Stimulated activated CD4-positive, alpha-beta T cell treated with anti-CD3 and anti-CD28 coated beads, Interleukin-12 subunit alpha, Interleukin-12 subunit beta, amount 100 ng/mL, for 4 hours (primary cell): ENCODE measurements at places on chromosomes 2 and 18.

- no peak for DNase-seq
Observed at GRCh38 chr2:79640001-79640400, 127.2 kb downstream of the CTNNA2 start.

- no peak for DNase-seq
Observed at GRCh38 chr18:38557006-38557405, 991.4 kb upstream of the CELF4 start.

DNA sequence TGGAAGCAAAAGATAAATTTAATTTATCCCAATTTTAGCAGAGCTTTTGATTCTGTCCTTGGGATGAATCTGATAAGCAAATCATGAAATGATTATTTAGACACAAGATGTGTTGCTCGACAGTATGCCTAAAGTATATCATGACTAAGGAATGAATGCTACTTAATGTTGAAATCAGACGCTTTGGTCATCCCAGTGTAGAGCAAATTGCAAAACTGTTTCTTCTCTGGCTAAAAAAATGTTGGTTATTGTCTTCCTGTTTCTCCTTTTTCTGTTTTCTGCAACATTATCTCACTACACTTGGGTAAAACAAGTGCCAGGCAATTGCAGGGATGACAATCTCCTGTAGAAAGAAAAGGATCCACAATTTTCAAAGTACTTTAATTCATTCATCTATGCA, 66.4 kb downstream of the BABAM2 start:
- no peak for DNase-seq

DNA sequence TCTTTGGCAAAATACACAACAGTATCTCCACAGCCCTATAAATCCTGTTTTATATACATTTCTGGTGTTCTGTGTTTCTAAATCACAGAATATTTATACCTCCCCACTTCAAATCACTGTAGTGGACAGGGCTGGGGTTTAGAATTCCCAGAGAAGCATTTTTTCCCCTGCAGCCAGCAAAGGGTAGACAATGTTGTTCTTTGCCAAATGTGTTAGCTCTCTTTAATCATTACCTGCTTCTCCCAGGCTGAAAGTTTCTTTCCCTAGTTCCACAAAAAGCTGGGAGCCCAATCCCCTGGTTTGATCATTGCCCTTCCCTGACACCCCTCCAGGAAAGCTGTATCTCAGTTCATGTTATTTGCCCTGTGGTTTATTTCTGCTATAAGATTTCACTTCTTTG, 520.0 kb upstream of the SPHKAP start:
- no peak for DNase-seq

GRCh38 chr2:5412001-5412400, 280.2 kb upstream of the SOX11 start:
- DNase-seq, result no peak

- DNase-seq, result no peak
Observed at GRCh38 chr2:185967335-185967734, 228.7 kb downstream of the FSIP2 start.

DNA sequence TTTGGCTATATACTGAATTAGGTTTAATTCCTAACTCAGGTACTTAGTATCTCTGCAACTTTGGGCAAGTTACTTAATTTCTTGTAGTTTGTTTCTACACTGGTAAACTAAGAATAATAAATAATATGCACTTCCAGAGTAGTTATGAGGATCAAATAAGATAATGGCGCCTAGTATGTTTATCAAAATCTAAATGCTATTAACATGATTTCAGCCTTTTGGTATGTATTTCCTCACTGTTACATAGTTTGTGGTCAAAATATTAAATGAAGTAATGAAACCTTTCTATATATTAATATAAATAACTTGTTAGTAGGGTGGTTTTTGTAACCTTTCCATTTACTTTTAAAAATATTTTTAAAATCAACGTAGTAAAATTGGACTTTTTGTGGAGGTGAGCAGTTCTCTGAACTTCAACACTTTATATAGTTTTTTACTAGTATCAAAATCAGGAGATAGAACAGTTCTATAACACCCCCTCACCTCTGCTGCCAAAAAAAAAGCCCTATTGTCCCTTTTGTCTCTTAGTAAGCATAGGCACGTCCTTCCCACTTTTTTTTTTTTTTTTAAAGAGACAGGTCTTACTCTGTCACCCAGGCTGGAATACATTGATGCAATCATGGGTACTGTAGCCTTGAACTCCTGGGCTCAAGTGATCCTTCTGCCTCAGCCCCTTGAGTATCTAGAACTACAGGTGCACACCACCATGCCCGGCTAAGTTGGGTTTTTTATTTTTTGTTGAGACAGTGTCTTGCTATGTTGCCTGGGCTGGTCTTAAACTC, 44.8 kb downstream of the RAB3GAP1 start:
- DNase-seq, result no peak

DNA sequence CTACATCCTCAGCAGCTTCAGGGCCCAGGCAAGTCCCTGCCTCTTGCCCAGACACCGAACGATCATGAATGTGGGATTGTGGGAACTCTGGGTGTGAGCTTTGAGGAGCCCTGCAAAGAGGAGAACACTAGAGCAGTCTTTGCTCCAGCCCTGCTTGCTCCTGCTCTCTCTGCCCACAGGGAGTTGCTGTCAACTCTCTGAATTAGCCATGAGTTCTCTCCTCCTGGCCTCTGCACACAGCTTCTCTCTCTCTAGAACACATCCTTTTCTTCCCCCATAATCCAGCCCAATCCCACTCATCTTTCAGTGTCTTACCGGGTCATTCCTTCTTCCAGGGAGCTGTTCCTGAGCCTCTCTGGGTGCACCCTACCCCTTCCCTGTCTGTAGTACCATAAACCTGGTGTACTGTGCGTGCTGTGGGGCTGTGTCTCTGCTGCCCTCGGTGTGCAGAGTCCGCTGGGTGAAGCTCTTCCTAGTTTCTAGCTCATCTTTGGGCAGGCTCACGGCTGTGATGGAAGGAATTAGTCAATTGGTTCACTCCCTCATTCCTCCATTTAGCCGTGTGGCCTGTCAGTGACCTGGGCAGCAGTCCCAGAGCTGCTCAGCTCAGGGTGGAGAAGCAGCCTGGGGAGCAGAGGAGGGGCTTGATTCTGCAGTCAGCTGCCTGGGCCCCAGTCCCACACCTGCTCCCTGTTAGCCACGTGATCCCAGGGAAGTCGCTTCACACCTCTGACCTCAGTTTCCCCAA, 132.9 kb upstream of the HDAC4 start:
- DNase-seq, result no peak

GRCh38 chr2:30216157-30216556, 15.2 kb upstream of the LBH start:
- DNase-seq, result no peak

DNA sequence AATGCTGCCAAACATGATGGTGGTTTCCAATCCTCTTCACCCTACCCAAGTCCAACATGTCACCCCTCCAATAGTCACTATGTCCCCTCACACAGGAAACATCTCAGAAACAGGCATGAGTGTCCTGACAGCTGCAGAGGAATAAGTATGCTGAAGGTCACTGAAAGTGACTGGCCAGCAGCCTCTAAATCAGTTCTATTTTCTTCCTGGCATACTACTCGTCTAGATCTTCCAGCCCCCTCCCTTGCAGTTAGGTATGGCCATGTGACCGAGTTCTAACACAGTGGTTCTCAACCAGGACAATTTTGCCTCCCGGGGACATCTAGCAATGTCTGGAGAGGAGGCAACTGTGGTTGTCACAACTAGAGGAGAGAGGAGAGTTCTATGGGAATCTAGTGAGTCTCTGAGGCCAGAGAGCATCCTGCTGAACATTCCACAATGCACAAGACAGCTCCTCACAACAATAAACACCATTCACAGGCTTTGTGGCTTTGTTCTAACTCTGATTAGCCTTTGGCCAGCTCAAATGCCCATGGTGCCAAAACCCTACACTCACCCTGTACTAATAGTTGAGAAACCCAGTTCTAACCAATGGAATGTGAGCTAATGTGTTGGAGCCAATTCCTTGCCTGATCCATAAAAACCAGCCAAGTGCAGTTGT, 12.6 kb upstream of the ID2 start:
- DNase-seq, result no peak

GRCh38 chr2:153404792-153405191, 73.8 kb downstream of the RPRM start:
- DNase-seq, result no peak

- no peak for DNase-seq
Observed at GRCh38 chr2:238320648-238321281, 447 bp downstream of the TRAF3IP1 start.
